ENCODE measurements at places on chromosomes 2 and 18.
A peak's percentile ranks its signal among the peaks of the same experiment; 100 is the strongest.

DNA sequence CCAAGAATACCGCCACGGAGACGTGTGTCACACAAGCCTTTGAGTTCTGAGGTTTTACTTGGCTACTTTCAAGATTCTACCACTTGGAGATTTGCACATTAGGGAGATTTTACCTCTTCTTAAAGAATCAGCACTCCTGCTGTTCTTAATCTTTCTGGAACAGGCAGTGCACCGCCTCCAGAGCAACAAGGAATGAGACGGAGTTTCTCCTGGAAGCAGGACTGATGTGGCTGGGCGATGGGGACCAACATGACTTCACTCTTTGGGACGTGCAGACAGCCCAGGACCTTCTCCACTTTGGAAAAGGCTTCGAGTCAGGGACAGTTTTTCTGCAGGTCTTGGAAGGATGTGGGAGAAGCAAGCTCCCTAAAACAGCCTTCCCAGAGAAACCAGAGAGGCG, 255.2 kb downstream of the HDAC4 start:
- DNase-seq = no peak

DNA sequence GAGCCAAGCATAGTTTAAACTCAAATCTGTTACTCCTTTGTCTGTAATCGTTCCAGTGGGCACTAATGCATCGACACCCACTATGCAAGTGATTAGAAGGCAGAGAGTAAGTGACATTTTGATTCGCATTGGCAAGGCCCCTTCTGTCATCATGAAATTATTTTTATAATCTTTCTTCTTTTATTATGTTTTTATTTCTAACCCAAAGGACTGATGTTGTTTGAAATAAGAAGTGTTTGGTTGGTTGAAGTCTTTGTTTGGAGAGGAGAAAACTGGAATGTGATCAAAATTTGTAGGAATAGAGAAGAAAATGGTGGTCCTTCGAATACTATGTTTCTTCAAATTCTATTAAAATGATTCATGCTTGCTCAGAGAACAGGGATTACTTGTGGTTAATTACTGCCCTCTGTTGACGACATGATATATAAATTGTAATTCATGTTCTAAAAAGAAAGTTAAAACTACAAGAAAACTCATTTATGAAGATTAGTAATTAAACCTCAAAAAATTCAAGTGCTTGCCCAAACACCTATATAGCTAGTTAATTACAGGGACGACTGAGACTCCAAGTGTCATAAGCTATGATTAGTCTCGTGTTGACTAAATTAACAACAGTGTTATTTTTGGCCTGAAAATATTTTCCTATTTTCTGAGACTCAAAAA, 26.4 kb upstream of the TFPI start:
- DNase-seq = no peak

GRCh38 chr2:43158259-43158880, 68.0 kb downstream of the ZFP36L2 start:
- DNase-seq = peak; percentile 49

- no peak for DNase-seq
These were observed 4.7 kb upstream of the SLC20A1 start for GRCh38 chr2:112640800-112641675.

- DNase-seq = peak; percentile 91
These were observed 44.7 kb downstream of the MRPS5 start for GRCh38 chr2:95076705-95077529.

DNA sequence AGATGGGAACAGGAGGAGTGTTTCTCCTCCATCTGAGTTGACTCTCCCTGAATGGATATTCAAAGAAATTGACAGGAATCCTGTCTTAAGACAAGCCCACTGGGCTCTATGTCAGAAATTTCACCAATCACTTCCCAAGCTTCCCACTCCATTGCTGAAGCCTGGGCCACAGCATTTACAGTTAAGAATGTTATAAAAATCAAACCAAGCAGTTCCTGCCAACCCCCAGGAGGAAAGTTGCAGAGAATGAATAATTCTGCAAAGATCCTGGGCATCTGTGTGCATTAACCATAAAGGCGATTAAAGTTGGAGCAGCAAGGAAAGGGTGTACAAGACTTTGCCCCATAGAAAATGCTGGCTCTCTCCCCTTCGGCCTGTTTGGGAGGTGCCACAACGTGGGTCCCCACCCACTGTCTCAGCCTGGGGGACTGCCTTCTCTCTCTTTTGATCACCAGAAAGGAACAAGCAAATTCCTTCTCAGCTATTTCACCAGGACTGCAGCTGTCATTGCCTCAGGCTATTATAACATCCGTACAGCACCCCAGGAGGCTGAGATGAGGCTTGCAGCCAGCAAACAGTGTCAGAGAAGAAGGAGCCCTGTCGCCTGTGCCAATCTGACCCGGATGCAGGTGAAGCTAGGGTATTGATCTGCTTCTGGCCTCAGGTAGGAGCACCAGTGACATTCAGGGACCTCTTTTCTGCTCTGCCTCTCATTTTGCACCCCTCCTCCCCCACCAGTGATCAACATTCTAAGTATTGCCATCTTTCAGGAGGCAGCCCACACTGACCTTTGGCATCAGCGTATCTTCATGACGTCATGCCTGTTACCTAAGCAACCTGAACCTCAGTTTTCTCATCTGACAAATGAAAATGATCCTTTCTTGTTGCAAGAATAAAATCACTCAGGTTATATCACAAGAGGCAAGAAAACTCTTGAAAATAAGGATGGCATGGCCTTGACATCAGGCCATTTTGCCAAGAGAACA, 219.0 kb downstream of the SH3BP4 start:
- no peak for DNase-seq

- DNase-seq = no peak
These were observed 34.8 kb downstream of the RRM2 start for GRCh38 chr2:10157293-10157692.

- DNase-seq = no peak
These were observed 169.3 kb downstream of the TMEM200C start for GRCh38 chr18:5726011-5726410.

DNA sequence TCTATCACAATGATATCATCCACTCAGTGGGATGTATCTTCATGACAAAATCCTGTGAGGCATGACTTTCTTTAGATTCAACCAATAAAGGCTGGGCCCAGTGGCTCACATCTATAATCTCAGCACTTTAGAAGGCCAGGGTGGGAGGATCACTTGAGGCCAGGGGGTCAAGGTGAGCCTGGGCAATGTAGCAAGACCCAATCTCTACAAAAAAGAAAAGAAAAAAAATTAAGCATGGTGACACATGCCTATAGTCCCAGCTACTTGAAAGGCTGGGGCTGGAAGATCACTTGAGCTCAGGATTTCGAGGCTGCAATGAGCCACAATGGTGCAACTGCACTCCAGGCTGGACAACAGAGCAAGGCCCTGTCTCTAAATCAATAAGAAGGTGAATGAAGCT, 68.0 kb downstream of the PLB1 start:
- no peak for DNase-seq

- DNase-seq = no peak
These were observed 923 bp downstream of the AMER3 start for GRCh38 chr2:130756053-130756873.

DNA sequence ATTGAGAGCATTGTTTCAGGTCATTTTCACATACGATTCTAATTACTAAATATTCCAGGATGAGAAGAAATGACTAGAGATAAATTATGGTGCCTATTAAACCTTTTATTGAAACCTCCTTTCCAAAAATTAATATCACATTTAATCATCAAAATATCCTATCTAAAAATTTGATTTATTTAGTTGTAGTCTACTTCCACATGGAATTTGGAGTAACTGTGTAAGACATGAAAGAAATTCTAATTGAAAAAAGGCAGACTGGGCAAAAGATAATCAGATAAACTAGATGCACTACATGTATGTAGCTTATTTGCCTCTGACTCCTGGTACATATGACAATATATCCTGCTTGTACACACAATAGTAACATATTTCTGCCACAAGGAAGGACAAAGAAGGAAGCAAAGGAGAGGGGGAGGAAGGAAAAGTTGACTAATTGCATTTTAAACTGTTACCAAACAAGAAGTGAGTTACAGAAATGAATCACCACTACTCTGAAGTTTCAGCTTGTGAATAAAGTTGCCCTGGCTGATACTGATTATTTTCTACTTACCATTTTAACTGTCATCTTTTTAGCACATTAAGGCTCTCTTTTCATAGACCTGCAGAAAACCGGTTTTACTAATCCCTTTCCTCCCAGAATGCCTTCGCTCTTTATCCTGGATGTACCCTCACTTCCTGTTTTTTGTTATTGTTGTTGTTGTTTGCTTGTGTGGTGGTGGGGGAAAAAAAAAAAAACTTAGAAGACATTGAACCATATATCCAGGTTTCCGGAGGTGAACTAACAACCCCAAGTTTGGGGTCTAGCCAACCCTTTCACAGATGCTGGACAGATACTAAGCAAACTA, 28.4 kb downstream of the NRXN1 start:
- DNase-seq = no peak

GRCh38 chr2:100978582-100979191, 23.4 kb upstream of the RPL31 start:
- DNase-seq = no peak

DNA sequence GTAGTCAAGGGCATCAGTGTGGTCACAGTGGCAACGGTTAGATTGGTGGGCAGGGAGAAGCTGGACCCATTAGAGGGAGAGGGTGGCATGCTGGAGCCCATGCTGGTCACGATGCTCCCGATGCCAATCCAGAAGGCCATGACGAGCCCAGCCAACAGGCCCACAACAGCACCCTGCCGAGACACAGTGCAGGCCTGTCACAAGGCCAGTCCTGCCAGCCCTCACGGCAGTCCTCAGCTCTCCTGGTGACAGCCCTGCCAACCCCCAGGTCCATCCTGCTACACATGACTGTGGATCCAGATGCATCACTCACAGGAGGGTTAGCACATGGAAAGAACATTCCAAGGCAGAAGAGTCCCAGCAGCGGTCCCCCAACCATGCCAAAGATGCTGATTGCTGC, 10.2 kb upstream of the ATRAID start:
- no peak for DNase-seq

- no peak for DNase-seq
These were observed 81.7 kb downstream of the COL4A4 start for GRCh38 chr2:227082286-227082685.

- no peak for DNase-seq
These were observed 10.4 kb downstream of the COPS9 start for GRCh38 chr2:240125742-240126141.

GRCh38 chr2:53403792-53404413, 363.7 kb upstream of the CHAC2 start:
- DNase-seq = no peak

- DNase-seq = no peak
These were observed 30.2 kb downstream of the GREB1 start for GRCh38 chr2:11563784-11564666.

DNA sequence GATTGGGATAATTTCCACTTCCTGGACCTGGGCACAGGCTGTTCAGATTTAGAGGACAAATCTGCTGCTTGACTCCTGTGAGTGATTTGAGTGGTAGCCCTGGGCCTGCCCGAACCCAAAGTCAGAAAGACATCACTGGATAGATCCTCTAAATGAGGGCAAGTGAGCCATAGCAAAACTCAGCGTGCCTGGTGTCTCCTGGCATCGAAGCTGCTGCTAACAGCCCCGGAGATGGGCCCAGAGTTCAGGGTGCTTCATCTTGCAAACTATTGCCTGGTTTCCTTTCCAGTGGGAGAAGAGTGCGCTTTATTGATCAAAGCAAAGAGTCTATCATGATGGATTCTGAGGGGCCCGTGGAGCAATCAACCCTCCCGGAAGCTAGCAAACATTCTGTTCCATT, 153.1 kb upstream of the KLHL29 start:
- DNase-seq = no peak

- no peak for DNase-seq
These were observed 273.9 kb downstream of the MBD2 start for GRCh38 chr18:53950545-53950944.

DNA sequence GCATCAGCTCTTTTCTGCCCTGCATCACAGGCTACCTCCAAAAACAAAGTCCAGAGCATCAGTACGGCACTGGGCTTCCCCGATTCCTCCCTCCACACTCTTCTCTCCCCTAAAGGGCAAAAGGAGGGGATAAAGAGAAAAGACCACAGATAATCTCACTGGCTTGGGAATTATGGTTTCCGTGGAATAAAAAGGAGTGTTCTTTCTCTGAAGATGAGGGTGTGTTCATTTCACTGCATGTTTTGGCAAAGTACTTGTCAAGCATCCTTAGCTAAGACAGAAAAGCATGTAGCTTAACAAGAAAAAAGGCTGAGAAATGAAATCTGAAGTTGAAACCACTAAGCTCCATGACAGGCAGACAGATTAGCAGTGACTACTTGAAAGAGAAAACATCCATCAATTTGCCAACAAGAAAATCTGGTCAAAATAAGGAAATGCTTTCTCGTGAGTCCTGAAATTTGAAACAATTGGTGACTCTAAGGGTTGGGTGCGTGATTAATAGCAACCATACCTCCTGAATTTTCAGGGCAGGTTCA, 20.6 kb upstream of the DSG3 start:
- DNase-seq = no peak

- DNase-seq = no peak
These were observed 1360.2 kb downstream of the LRP1B start for GRCh38 chr2:140770645-140771044.

- DNase-seq = no peak
These were observed 598.5 kb downstream of the CNTNAP5 start for GRCh38 chr2:124623560-124623959.

DNA sequence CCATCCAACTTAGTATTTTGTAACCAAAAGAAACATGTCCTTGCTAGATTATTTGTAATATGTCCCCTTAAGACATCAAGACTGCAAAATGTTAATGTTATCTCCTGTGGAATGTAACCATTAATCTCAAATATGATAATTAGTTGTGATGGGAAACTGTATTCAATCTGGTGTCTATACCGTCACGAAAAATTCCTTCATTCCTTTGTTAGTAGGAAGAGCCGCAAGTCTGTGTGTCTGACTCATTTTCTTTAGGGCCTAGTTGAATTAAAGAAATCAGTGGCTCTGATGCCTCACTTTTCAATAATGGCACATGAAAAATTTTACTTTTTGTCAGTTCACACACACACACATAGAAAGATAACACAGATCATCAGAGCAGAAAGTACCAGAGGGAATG, 127.1 kb upstream of the CHAC2 start:
- DNase-seq = no peak

DNA sequence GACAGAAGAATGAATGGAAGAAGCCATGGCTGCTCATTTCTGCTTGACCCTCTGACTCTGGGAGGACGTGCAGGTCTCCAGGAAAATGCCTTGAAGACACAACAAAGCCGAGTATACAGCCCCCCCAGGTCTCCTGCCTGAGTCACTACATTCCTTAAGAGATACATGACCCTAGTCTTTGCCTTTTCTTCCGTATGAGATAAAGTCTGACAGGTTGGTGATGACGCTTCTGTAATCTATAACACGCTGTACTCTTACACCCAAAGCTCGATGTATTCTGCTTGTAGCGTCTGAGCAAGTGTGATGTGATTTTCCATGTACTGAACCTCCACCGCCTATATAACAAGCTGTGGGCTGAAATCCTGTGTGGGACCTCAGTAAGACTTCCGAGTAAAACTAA, 77.3 kb downstream of the KCTD1 start:
- DNase-seq = no peak

- no peak for DNase-seq
These were observed 2186.8 kb upstream of the CELF4 start for GRCh38 chr18:39752351-39752750.

Measured in activated effector memory CD4-positive, alpha-beta T cell treated with Interleukin-2 at 50 U/mL for 16 hours (primary cell).